Natural killer cell (primary cell): ENCODE measurements at places on chromosomes 6 and 20. TPM values are rescaled to one million over a fixed set of nuclear protein-coding genes. Genes with fewer than 3 reads are reported as not detected.

DNA sequence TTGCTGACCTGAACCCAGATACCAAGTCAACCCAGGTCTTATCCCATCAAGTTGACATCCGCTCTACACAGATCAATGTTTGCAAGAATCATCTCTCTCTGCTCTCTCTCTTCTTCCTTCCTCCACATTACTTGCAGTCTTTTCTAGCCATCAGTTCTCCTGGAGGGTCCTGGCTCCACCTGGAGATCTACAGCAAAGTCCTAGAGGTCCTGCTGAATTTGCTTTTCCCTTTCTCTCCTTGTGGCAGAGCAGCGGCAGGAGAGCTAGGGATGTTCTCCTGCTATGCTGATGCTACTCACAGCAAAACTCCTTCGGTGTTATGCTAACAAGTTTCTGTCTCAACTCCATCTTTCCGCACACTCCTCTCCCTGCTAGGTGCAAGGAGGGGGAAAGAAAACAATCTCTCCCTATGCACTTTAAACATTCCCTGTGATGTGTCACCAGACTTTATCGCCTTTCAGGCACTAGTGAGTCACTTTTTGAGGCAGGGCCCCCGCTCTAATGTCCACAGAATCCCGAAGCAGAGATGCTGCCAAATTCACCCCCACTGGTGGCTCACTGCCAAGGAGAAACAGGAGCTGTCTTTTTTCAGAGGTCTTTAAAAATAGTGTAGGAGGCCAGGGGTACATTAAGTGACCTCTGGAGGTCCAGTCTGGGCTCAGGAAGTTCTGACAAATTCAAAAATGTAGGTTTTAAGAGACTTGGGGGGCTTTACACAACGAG, 62.6 kb downstream of the FAM50B start:
- DNase-seq, result no peak

- no peak for DNase-seq
These were observed 107.1 kb downstream of the COL12A1 start for GRCh38 chr6:75098709-75099108.

- DNase-seq, result peak; percentile 18
These were observed 41.5 kb downstream of the CTCFL start for GRCh38 chr20:57483287-57484050.

- no peak for DNase-seq
These were observed 107.3 kb downstream of the GMPR start for GRCh38 chr6:16345449-16346330.

GRCh38 chr6:121849477-121849876, 414.0 kb downstream of the GJA1 start:
- DNase-seq, result no peak

- no peak for DNase-seq
These were observed 16.9 kb upstream of the RFPL4B start for GRCh38 chr6:112330071-112330878.

GRCh38 chr6:170276369-170277057, 14.4 kb downstream of the DLL1 start:
- DNase-seq, result no peak

The TAP2 gene
- 221 TPM for total RNA-seq

The RPRD1B gene
- 75.8 TPM for total RNA-seq

The CNBD2 gene
- 17.2 TPM for total RNA-seq

The RPL10A gene
- total RNA-seq, result 723 TPM

The GINM1 gene
- 25.9 TPM for total RNA-seq

The SRSF12 gene
- 0.45 TPM for total RNA-seq
